IPS-NIHi11 (cell line): ENCODE measurements at places on chromosomes 3 and 15.
A peak's percentile ranks its signal among the peaks of the same experiment; 100 is the strongest.

DNA sequence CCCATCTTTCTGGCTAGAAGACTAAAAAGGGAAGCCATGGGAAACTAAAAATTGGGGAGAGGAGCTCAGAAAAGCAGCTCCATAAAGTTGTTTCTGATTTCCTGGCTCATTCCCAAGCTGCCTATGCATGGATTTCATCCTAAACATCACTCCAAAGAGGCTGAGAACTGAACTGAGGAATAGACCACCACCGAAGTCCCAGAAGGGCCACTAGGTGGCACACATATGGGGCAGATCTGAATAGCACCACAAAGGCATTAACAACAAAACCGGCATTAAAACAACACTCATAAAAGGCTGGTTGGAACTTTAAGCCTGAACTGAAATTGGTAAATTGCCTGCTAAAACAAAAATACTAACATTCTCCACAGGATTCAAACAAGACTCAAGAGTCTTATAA, 106.3 kb downstream of the PLD1 start:
- peak; percentile 60 for DNase-seq

DNA sequence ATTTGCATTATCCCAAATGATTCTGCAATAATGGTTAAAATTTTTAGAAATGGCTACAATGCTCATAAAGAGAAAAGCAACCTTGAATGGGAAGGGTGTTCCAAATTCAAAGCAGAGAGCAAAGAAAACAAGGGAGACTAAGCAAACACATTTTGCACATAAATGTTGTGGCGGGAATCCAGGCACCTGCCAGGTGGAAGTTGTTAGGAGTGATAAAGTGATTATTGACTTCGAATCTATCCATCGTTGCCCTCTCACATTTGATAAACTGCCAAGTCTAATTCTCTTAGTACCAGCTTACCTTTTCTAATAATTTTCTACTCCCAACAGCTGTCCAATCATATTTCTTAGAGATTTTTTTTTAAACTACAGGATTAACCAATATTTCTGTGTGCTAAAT, 244.5 kb downstream of the CACNA2D3 start:
- no peak for DNase-seq

DNA sequence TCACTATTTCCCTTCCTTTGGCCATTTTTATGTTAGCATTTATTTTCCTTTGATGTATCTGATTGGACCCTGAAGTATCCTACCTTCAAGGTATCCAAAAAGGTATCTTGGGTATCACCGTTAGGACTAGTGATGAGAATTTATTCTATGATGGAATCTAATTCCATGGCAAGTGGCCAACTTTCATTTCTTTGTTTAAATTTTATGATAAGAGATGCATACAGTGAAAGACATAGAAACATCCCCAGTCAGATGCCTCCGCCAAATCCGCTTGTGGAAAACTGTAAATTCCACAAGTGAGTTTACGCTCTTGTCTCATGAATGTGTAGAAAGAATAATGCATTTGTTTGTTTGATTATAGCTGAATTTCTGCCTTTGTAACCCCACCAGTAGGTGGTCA, 153.7 kb upstream of the NR2F2 start:
- DNase-seq = no peak

DNA sequence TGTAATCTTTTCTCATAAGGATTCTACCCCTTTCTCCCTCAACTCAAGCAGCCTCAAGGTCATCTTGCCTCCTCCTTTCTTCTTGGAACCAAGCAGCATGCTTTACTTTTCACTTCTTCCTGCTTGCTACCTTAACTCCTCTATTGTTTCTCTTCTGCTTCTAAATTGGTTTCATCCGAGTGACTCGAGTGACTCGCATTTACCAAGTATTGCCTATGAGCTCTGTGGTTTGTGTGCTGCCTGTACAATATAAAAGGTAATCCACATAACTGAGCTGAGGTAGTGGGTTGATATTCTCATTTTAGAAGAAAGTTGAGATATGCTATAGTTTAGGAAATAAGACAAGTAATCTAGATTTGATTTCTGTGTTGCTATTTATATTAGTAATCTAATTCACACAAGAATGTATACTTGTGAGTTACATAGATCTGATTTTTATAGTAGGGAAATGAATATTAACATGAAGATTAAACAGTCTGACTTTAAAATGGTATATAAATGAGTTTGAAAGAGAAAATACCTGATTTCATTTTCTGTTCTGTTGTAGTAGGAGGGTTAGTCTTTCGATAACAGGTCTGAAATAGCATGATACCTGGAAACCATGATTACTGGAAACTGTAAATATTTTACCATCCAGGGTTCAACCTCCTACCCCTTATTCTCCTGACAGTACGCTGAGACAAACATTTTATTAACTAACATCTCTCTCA, 5.5 kb downstream of the HHLA2 start:
- no peak for DNase-seq

- DNase-seq = no peak
Observed at GRCh38 chr3:183409219-183409618, 19.2 kb downstream of the MCF2L2 start.

- DNase-seq = no peak
Observed at GRCh38 chr3:64223791-64224745, 1.2 kb downstream of the PRICKLE2 start.

GRCh38 chr3:38610934-38611333, 38.6 kb downstream of the SCN5A start:
- no peak for DNase-seq

- DNase-seq = no peak
Observed at GRCh38 chr3:108410531-108410984, 99.8 kb downstream of the MYH15 start.

- no peak for DNase-seq
Observed at GRCh38 chr3:195155570-195156241, 115.3 kb downstream of the XXYLT1 start.

- DNase-seq = no peak
Observed at GRCh38 chr3:38307599-38307998, 25.5 kb downstream of the SLC22A14 start.

DNA sequence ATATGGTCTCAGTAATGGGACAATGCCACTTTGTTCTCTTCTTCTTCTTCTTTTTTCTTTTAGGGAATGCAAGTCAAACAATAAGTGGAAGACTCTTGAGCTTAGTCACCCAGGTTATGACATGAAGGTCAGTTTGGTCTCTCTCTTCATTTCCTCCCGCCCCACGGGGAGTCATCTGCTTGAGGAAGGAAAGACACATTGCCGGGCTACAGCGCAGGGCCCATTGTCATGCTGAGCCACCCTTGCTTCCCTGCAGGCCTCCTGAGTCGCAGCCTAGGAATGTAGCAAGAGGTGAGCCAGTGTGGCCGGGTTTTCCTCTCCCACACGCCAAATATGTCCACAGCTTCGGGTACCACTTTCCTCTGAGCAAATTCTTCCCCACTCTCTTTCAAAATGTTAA, 47.6 kb downstream of the RAP2B start:
- peak; percentile 68 for DNase-seq

GRCh38 chr15:63185206-63185605, 4.2 kb upstream of the RAB8B start:
- DNase-seq = no peak

DNA sequence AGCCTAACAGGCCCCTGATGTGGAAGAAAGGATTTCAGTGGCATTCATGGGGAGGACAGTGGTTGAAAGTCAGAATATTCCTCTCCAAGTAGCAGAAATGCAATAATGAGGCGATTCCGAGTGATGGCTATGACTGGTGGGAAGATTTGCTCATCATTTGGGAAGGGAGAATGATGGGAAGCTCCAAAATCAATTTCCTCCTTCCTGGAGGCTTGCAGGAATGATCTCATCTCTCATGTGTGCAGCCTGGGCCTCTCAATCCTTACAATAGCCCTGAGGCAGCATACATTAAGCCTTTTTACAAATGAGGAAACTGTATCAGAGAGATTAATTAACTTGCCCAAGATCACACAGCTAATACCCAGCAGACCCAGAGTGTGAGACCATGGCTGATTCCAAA, 58.7 kb downstream of the BOC start:
- no peak for DNase-seq

DNA sequence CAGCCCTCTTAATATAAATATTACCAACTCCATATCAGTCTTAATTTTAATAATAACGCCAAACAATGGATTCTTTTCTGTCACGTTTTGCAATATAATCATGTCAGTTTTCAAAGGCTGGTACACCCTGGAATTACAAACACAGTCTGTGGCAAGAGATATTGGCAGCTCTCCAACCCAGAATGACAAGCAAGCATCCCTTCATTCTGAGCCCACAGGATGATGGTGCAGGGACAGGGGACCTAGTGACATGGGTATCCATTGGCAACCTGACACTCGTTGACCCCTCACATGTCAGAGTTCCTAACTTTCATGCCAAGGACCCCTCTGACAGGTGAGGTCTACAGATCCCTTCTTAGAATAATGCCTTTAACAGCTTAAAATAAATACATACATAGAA, 154.5 kb upstream of the TSC22D2 start:
- no peak for DNase-seq

- no peak for DNase-seq
Observed at GRCh38 chr3:104044002-104044401, 1322.7 kb upstream of the ALCAM start.

DNA sequence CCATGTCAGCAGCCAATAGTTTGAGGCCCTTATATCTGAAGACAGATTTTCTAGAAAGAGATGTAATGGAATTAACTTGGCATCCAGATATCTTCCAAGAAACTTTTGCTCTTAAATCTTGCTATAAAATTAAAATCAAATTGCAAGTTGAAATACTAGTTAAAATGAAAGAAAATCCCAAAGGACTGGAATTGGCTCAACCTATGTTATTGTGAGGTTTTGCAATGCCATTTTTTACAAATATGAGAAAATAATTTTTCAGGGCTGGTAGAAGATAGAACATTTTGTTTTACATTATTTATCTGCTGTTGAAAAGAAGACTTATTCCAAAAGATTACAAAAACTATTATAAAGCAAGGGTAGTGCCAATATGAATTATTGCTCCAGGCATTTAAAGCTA, 92.2 kb upstream of the AGTR1 start:
- DNase-seq = no peak

- no peak for DNase-seq
Observed at GRCh38 chr3:118936811-118937210, 97.8 kb downstream of the IGSF11 start.

DNA sequence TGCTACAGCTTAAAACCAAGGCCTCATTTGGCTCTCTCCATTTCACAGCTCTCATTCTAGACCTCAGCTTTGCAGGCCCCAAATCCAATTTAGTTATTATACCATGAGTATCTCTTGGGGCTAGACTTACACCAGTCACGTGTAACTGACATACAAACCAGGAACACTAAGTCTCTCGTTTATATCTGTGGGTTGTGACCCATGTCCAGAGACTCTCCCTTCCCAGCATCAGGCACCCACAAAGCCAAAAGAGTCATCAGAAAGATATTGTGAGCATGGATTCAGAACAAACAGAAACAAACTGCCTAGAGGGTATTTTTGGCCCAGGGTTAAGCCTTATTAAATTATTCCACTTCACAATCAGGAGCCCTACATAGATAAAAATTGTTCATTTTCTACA, 5.6 kb upstream of the CCDC13 start:
- DNase-seq = no peak

DNA sequence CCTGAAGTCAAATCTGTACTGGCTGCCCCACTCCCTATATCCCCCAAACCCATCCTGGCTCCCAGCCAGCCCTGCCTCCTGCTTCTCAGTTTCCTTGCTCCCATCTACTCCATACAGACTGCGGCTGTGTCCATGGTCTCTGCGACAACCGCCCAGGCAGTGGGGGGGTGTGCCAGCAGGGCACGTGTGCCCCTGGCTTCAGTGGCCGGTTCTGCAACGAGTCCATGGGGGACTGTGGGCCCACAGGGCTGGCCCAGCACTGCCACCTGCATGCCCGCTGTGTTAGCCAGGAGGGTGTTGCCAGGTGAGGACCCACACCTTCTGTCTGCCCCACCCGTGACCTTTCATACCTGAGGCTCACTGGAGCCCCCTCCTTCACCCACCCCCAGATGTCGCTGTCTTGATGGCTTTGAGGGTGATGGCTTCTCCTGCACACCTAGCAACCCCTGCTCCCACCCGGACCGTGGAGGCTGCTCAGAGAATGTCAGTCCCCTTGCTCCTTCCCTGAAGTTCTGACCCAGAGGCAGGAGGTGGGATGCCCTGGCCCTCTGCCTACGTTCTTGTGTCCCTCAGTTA, 14.7 kb downstream of the STAB1 start:
- DNase-seq = no peak

DNA sequence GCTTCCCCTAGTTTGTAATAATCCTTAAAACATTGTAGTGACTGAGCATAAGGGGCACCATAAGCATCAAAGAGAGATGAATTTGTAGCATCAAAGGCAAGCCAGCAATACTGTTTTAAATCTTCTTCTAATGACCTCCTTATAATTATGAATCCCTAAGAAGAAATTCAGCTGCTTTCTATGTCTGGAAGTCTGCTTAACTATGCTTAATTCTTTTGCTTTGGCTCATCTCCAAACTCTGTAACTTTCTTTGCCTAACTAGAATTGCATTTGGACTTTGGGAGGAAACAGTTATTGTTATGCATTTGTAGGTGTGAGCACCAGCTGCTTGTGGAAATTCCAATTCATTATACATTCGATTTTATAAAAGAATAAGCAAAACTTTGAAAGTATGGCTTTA, 117.7 kb upstream of the SPATA16 start:
- DNase-seq = no peak

DNA sequence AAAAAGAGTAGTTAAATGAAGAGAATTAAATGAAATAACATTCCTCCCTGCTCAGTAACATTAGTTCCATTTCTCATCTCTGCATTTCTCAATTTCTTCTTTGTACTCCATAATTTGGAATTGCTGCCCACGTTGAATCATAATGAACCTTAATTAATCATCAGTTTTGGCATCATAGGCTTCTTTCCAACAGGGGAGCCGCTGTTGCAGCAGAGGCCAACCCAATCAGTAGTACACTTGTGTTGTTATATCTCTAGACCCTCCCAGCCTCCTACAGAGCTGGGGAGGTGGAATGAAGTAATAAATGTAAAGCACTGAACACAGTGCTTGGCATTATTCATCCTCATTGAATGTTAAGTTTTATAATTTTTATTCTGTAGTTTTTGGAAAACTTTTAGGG, 240.7 kb downstream of the CHST2 start:
- no peak for DNase-seq

GRCh38 chr3:113791381-113791780, 44.5 kb downstream of the ATP6V1A start:
- no peak for DNase-seq

DNA sequence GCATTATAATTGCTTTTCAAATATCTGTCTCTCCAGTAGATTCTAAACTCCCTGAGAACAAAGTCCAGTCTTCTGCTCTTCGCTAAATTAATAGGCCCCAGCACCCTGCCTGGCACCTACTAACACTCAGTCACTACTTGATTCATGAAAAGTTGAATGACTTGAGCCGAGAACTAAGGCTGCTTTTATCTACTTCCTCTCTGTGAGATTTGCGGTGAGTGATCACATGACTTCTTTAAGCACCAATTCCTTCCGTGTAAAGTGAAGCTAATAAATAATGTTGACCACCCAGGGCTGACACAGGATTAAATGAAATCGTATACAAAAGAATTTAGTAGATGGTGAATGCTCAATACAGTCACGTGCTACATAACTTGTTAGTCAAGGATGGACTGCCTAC, 44.6 kb upstream of the PGPEP1L start:
- no peak for DNase-seq

- DNase-seq = no peak
Observed at GRCh38 chr15:69727121-69727924, 274.7 kb downstream of the RPLP1 start.

GRCh38 chr15:29422606-29423005, 153.0 kb upstream of the NSMCE3 start:
- DNase-seq = no peak

GRCh38 chr3:169550284-169550683, 113.2 kb downstream of the MECOM start:
- DNase-seq = no peak

- DNase-seq = no peak
Observed at GRCh38 chr3:122991236-122991985, 36.2 kb downstream of the SEMA5B start.
